ENCODE measurements at places on chromosomes 7 and 10. TPM values are rescaled to one million over a fixed set of nuclear protein-coding genes. Genes with fewer than 3 reads are reported as not detected.

Gene TLL2
- total RNA-seq, result not detected

Gene ANKRD26
- total RNA-seq, result 9.7 TPM

Gene GRID1
- total RNA-seq, result not detected

Gene AGR2
- not detected for total RNA-seq

Gene SHH
- not detected for total RNA-seq

Gene CELF2
- 155 TPM for total RNA-seq

Gene HMX2
- total RNA-seq, result not detected

Gene HELLS
- 146 TPM for total RNA-seq

Gene ZP3
- 1.6 TPM for total RNA-seq

Gene CYP2C18
- total RNA-seq, result 0.13 TPM

Gene MOGAT3
- not detected for total RNA-seq

Gene BTAF1
- total RNA-seq, result 48.5 TPM

Gene TFPI2
- not detected for total RNA-seq

Gene TUBB8
- total RNA-seq, result not detected

Gene PVRIG
- 23.9 TPM for total RNA-seq

Gene EBF3
- not detected for total RNA-seq

Gene LRRTM3
- total RNA-seq, result not detected

Gene KIAA1217
- total RNA-seq, result not detected

Gene SPRN
- total RNA-seq, result not detected

Gene HOXA4
- not detected for total RNA-seq

Gene SAP25
- 14.3 TPM for total RNA-seq

Gene MEST
- 2.7 TPM for total RNA-seq

Gene DPYSL4
- 3.2 TPM for total RNA-seq

Gene MRLN
- not detected for total RNA-seq

Gene CAMK2B
- total RNA-seq, result 0.42 TPM

Gene ZSCAN21
- total RNA-seq, result 10.7 TPM

Gene GBX1
- total RNA-seq, result not detected

Gene HABP2
- not detected for total RNA-seq

Gene UTF1
- total RNA-seq, result not detected

All from CD8-positive, alpha-beta memory T cell (primary cell).